8988T (cell line): ENCODE measurements at places on chromosomes 12 and 14.

DNA sequence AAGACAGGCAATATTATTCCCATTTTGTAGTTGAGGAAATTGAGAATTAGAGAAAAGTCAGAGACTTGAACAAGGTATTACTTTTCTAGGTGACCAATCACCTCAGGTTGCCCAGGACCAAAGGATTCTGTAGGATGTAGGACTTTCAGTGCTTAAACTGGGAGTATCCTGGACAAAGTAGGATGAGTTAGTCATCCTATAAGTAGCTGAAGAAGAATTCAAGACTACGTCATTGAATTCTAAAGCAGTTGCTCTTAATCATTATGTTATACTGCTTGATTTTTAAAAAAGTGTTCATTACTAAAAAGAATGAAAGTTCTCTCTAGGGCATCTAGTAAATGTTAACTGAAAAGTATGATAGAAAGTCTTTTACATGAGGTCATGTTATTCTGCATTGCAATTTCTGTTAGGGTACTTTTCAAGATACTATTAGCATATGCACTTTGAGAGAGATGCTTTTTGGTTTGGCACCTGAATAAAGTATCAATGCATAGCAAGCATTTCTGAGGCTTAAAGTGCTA is 101.7 kb downstream of the RTN1 start:
- DNase-seq = no peak

DNA sequence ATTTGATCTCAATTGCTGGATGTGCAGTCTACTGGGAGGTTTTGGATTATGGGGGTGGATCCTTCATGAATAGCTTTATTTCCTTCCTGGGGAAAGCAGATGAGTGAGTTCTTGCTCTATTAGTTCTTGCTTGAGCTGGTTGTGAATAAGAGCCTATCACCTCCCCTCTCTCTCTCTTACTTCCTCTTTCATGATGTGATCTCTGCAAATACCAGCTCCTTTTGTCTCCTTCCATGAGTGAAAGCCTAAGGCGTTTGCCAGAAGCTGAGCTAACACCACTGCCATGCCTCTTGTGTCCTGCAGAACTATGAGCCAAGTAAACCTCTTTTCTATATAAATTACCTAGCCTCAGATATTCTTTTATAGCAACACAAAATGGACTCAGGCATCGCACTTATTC is 302.7 kb downstream of the CCER1 start:
- no peak for DNase-seq

DNA sequence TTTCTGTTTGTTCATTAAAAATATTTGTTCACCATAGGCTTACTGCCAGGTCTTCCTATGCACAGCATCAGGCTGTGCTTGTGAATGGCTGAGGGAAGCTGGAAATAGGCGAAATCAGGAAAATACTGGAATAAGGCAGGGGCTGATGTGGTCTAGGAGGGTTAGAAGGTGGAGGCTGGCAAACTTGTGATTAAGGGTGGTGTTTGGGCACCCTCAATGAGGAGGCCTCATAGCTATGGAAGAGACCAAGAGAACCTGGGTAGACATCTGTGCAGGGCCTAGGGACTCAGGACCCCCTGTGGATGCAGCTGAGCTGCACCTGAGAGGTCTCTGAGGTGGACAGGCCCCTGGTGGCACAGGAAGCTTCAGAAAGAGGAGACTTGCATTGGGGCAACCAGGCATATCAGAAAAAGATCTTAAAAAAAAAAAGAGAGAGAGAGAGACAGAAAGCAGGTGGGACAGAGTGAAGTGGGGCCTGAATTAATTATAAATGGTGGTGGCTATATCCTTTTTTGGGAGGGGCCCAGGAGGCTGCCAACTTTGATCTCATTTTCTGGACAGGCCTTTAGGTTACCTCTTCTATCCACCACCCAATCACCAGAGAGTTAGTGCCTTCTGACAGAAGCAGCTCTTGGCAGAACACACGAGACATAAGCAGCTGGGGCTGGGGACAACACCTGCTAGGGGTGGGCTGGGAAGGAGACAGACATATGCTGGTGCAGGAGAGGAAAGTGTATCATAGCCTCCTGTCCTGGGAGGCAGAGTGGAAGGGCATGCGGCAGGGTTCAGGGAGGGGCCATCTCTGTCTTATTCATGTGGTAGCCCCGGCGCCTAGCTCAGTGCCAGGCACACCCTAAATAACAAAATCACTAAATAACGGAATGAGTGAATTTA is 46.7 kb upstream of the ATP23 start:
- DNase-seq = no peak

GRCh38 chr12:4117386-4118016 is 156.1 kb upstream of the CCND2 start:
- DNase-seq = no peak

- no peak for DNase-seq
These were observed 32.0 kb downstream of the CHGA start for GRCh38 chr14:92954933-92955332.

- no peak for DNase-seq
These were observed 97.4 kb downstream of the C12orf75 start for GRCh38 chr12:105427883-105428282.

- DNase-seq = no peak
These were observed 91.2 kb downstream of the RGS6 start for GRCh38 chr14:72023128-72024042.
